NCI-H2171 (cell line): ENCODE measurements at places on chromosomes 4 and X.

- peak; percentile 23 for DNase-seq
Measured at GRCh38 chr4:7206911-7207567, 14.7 kb downstream of the SORCS2 start.

DNA sequence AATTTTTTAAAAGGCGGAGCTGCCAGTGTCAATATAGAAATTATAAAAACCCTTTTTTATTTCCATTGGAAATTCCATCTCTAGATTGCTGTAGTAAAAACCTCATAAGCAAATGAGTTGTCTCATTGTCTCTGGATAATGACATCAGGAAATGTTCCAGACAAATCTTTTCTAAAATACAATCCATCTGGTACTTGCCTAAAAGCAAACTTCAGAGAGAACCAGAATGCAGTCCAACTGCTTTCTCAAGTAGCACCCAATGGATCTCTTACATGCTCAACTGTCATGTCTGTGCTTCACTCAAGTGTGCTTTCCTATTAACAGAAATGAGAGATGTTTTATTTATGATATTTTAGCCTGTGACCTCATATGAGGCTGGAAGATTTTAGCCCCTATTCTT is 399.6 kb upstream of the NDST3 start:
- no peak for DNase-seq

GRCh38 chr4:18973296-18973695 is 951.7 kb upstream of the LCORL start:
- no peak for DNase-seq

DNA sequence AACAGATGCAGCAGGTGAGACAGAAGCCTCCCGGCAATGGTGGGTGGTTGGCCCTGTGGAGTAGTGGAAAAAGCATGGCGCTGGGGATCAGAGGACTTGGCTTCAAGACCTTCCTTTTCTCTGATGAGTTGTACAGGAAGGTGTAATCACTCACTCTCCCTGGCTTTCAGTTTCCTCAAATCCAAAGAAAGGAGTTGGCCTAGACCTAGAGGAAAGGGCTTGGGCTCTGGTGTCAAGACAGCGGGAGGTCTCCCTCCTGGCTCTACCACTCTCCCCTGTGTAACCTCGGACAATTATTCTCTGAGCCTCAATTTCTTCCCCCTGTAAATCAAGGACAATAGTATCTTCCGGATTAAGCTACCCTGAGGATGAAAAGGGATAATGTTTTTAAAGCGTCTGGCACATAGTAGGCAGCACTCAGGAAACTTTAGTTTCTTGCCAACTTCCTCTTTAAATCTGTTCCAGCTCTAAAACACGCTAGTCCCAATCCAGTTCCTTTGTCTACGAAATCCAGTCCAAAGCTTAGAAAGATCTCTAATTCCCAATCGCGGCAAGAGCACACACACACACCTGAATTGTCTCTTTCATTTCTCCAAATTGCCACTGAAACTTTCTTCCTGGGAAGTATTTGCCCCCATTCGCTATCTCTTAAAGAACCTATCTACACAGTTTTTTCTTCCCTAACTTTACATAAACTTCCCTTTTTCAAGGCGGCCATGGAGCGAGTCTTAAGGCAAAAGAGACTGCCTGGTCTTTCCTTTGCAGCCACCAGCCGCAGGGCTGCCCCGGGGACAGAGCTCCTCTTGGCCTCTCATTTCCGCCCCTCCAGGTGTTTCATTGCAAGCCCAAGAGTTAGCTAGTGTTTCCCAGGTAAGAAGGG is 29.9 kb upstream of the GPC4 start:
- peak; percentile 46 for DNase-seq

DNA sequence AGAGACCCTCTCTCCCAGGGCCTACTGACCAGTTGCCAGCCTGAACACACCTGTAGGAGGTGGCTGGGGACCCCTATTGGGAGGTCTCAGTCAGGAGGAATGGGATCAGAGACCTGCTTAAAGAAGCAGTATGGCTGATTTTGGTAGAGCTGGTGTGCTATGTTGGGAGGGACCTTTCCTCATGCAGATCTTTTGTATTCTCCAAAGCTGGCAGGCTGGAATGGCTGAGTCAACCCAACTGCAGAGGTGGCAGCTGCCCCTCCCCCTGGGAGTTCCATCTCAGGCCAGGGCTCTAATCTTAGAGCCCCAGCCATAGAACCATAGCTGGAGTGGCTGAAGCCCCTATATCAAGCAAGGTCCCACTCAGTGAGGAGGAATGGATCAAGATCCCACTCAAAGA is 279.3 kb upstream of the BMP3 start:
- no peak for DNase-seq

GRCh38 chrX:69228732-69229131 is 63.5 kb upstream of the PJA1 start:
- DNase-seq = no peak

DNA sequence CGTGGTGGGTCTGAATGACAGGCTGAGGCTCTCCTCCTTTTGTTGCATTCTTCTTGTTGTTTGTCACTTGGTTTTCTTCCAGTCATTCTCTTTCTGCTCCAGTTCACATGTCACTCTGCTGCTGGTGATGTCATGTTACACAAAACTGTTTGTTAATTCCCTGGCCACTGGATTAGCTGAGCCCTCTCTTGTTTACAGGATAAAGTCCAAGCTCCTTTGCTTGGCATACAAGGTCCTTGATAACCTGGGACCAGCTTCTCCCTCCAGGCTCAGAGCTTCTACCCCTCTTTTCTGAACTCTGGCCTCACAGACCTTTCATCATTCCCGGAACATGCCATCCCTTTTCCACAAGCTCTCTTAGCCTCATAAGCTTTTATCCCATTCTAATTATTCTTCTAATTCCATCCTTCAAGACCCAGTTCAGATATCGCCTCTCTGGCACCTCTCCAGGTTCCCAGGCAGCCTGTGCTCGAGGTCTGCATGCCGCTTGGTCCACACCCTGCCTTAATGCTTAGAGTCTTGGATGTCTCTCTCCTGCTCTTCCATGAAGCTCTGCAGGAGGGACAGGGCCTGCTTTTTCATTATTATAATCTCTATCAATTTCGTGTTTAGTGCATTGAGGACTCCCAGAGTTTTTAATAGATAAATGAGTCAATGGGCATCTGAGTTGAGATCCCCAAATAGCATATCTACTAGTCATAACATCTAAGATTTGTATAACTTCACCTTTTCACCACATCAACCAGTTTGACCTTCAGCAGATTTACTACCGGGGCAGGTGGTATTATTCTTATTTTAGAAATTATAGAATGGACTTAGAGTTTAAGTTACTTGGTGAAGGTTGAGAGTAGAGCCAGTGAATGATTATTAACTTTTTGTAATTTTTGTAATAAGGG is 98.7 kb downstream of the TMEM131L start:
- no peak for DNase-seq

GRCh38 chr4:146787731-146788130 is 149.0 kb downstream of the POU4F2 start:
- DNase-seq = no peak

GRCh38 chr4:35771571-35771970 is 472.7 kb downstream of the ARAP2 start:
- DNase-seq = no peak

GRCh38 chrX:129649268-129650182 is 5.2 kb downstream of the APLN start:
- no peak for DNase-seq

DNA sequence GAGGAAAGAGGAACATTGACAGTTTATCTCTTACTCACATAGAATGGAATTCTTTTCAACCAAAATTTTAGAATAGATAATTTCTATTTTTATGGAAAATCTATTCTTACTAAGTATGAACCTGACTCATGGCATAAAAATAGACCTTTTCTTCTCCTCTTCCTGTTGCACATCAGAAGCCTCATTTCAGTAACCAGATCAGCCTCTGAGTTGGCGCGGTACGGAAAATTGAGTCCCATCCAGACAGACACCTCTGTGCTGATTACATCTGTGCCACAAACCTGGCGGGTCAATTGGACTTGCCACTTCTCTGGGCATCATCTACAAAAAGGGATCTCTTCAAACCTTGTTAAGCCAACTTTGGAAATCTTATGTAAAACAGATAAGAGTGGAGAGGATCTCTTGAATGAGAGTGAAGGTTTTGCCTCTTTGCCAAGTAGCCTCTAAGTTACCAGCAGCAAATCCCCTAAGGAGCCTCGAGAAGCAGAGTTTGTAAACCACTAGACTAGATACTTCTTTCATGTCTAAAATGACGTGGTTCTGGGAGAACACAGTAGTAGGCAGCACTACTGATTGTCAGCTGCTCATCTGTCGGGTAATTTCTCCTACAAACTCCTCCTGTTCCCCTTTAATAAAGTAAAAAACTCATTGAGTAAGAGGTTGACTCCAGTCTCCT is 37.4 kb downstream of the TENM3 start:
- no peak for DNase-seq

DNA sequence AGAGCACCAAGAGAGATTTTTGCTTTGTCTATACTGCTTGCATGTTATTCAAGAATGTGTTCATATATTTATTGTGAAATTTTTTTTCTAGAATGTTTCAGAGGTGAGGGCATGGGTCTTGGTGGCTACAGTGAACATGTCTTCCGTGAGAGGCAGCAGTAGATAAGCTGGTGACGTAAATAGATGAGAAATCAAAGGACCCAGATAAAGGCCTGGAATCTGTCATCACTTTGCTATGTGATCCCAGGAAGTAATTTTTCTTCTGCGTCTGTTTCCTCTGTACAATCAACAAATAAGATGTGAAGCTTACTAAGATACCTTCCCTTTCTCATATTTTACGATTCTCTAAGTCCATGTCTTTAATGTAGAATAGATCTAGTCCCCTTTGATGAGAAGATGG is 129.1 kb downstream of the COL4A6 start:
- DNase-seq = no peak
